Activated T-cell treated with anti-CD3 and anti-CD28 coated beads, Interleukin-2, amount 50 U/mL, for 72 hours (primary cell): ENCODE measurements at places on chromosomes 16 and 17. TPM values are rescaled to one million over a fixed set of nuclear protein-coding genes. Genes with fewer than 3 reads are reported as not detected.

Gene CDK5R1
- 22.5 TPM for total RNA-seq

Gene SMIM36
- total RNA-seq = not detected

Gene TBC1D3I
- 3.1 TPM for total RNA-seq

Gene CXCL16
- total RNA-seq = 2.2 TPM

Gene CES1
- total RNA-seq = not detected

DNA sequence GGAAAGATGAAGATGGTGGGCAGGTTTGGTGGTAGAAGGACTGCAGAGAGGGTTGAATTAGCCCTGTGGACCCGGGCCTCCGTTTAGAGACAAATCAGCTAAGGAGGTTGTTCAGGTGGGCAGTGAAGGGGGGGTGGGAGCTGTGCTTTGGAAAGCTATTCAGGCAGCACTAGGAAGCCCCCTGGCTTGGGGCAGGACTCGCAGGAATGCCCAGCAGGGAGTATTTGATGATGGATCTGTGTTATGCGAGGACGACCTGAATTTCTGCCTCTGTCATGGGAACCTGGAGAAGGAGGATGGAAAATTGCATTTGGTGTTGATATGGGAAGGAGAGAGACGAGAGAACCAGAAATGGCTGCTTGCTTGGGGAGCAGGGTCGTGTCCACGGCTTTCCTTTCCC, 3.5 kb downstream of the SPDYE4 start:
- DNase-seq = no peak

GRCh38 chr17:37605813-37606505, 3.3 kb downstream of the SYNRG start:
- DNase-seq = peak; percentile 64

DNA sequence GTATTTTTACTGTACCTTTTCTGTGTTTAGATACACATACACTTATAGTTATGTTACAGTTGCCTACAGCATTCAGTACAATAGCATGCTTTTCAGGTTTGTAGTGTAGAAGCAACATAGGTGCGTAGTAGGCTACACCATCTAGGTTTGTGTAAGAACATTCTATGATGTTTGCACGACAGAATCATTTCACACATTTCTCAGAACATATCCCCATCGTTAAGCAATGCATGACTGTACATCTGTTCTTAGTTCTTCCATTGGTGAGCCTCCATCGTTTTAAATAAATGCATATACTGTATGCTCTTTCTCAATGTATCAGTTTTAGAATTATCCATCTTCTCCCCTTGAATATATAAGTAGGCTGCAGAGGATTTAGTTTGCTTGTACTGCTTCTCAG, 122.6 kb downstream of the PITPNC1 start:
- no peak for DNase-seq
